ENCODE measurements at places on chromosomes 7 and 10.

GRCh38 chr10:101272229-101272868, 43.1 kb upstream of the LBX1 start:
- peak; percentile 67 for DNase-seq

DNA sequence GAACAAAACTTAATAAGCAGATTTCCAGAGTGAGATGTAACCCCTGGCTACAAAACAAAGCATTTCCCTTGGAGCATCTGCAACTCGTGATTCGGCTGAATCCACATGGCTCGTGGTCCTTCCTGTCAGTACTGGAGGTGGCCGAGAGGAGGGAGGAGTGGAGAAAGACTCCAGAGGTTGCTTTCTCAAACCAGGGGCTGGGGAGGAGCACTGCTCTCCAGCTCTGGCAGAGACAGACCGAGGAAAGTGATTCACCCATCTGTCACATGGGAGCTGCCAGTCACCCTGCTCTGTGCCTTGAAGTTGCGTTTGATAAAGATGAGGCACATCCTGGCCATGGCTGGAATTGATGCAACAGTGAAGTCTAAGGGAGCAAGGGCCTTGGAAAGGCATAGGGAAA, 72.7 kb downstream of the COL13A1 start:
- no peak for DNase-seq

DNA sequence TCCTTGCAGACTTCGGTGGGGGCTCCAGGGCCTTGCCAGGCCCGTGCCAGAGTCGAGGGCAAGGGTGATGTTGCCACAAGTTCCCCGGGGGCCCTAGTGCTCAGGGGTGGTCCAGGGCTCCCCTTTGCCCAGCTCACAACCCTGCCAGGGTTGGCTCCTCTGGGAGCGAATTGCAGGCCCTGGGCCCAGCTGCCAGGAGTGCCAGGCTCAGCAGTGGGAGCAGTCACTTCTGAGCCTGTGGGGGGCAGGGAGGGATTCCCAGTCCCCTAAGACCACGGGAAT, 43.8 kb downstream of the TCERG1L start:
- no peak for DNase-seq

DNA sequence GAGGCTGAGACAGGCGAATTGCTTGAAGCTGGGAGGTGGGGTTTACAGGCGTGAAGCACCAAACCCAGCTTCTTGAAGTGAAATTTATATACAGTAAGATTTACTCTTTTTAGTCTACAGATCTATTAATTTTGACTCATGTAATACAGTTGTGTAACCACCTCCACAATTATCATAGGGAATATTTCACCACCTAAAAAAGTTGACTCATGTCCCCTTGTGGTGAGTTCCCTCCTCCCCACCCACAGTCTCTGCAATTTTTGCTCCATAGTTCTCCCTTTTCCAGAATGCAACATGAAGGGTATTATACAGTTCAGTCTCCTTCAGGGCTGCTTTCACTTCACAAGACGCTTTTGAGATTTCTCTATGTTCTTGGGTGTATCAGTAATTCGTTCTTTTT, 156.8 kb downstream of the FAM107B start:
- peak; percentile 94 for DNase-seq

DNA sequence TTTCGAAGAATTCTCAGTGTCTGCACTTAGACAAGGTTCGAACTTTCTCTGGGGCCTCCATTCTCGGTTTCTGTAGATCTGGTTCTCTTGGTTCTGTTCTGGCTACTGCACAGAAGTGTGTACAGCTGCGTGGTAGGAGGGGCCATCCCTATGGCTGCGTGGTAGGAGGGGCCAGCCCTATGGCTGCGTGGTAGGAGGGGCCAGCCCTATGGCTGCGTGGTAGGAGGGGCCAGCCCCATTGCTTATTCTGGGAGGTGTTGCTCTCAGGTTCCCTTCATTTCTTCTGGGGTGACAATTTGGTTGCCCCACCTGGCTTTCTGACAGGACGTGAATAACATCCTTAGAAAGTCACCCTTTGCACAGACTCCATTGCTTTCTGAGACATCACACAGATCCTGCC, 65.2 kb upstream of the CHST15 start:
- DNase-seq, result no peak

DNA sequence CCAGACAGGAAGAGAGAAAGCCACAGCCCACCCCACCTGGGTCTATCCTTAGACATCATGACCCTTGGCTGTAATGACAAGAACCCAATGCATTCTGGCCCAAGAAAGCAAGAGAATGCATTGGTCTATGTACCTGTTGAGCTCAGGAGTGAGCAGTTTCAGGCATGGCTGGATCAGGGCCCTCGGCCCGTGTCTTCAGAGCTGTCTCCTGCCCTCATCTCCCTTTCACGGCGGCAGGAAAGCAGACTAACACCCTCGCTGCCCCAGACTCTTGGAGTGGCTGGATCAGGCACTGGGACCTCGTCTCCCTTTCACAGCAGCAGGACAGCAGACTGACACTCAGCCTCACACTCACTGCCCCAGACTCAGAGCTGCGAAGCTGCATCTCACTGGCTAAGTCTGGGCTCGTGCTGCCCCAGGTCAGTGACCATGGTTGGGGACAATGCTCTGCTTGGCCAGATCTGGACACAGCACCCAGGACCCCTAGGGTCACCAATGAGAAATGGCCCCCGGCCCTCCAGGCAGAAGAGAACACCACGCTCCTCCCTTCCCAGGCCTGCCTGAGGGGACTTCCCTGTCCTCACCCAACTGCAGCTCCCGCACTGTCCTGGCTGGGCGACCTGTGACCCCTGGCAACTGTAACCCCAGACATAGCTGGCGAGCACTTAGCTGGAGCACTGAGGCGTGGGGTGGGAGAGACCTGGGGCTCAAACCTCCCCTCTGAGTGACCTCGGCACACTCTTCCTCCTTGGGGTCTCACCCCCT, 12.9 kb upstream of the PDGFA start:
- DNase-seq, result no peak

- no peak for DNase-seq
Observed at GRCh38 chr7:121186746-121187145, 142.1 kb upstream of the WNT16 start.

GRCh38 chr10:130757271-130757670, 554.2 kb downstream of the TCERG1L start:
- no peak for DNase-seq
